ENCODE measurements at places on chromosomes 1 and 21. TPM values are rescaled to one million over a fixed set of nuclear protein-coding genes. Genes with fewer than 3 reads are reported as not detected.

Gene NUDT4B
- total RNA-seq: not detected

Gene NPHP4
- 4.7 TPM for total RNA-seq

Gene FGR
- total RNA-seq: 1.3 TPM

Gene TEDDM1
- not detected for total RNA-seq

Gene MASP2
- total RNA-seq: not detected

Gene S100A7
- total RNA-seq: 5,647 TPM

Data from esophagus mucosa (tissue), 1 donor.